ENCODE measurements at places on chromosomes 16 and 17. TPM values are rescaled to one million over a fixed set of nuclear protein-coding genes. Genes with fewer than 3 reads are reported as not detected.

The PRAC1 gene
- total RNA-seq: not detected

The TERB1 gene
- not detected for total RNA-seq

The NACA2 gene
- total RNA-seq: not detected

The HBA2 gene
- not detected for total RNA-seq

The DOC2A gene
- 0.76 TPM for total RNA-seq

The FOXJ1 gene
- total RNA-seq: 5.8 TPM

The OR1G1 gene
- not detected for total RNA-seq

The PIPOX gene
- total RNA-seq: 1.0 TPM

The AIPL1 gene
- not detected for total RNA-seq

The ST6GALNAC1 gene
- total RNA-seq: not detected

The FBXL20 gene
- total RNA-seq: 3.7 TPM

The CLEC10A gene
- total RNA-seq: not detected

The ZP2 gene
- not detected for total RNA-seq

The GALR2 gene
- total RNA-seq: 1.3 TPM

The SEPTIN12 gene
- total RNA-seq: not detected

The HSPB9 gene
- not detected for total RNA-seq

The SAMD14 gene
- 5.9 TPM for total RNA-seq

The MYH13 gene
- total RNA-seq: not detected

The DLX4 gene
- not detected for total RNA-seq

The CES5A gene
- not detected for total RNA-seq

The ATP1B2 gene
- not detected for total RNA-seq

The EVI2A gene
- total RNA-seq: not detected

The IRX3 gene
- 5.9 TPM for total RNA-seq

The OR3A3 gene
- total RNA-seq: not detected

The SOX15 gene
- 0.98 TPM for total RNA-seq

The PPP1R27 gene
- not detected for total RNA-seq

The TBC1D3G gene
- total RNA-seq: not detected

The IL17C gene
- total RNA-seq: not detected

The WNT9B gene
- not detected for total RNA-seq

The SMIM36 gene
- not detected for total RNA-seq

The FN3K gene
- total RNA-seq: 7.7 TPM

The RILP gene
- 10.8 TPM for total RNA-seq

The CBLN1 gene
- total RNA-seq: not detected
